Naive B cell (primary cell): ENCODE measurements at places on chromosomes 1 and 21.

DNA sequence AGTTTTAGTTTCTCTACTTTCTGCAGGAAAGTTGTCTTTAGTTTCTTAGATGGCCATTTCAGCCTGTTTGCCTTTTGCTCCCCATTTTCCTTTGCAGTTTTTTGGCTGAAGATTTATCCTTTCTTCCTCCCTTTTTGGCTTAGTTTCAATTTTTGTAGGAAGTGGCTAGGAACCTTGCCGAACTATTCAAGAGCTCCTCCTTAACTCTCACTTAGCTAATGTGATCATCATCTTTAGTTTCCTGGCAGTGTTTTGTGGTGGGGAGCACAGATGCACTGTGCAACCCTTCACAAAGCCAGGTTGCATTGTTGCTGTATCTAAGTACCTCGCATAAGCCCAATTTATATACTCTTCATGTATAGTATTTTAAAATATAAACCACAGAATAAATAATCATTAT is 28.8 kb upstream of the CCDC181 start:
- H3K36me3 ChIP-seq = peaks cover 19% of the 10 kb centered on the region
- H3K4me3 ChIP-seq = no peak overlapping the region
- peaks cover 6% of the 10 kb centered on the region for H3K4me1 ChIP-seq
- H3K27me3 ChIP-seq = peaks cover 21% of the 10 kb centered on the region
- no peak for DNase-seq

DNA sequence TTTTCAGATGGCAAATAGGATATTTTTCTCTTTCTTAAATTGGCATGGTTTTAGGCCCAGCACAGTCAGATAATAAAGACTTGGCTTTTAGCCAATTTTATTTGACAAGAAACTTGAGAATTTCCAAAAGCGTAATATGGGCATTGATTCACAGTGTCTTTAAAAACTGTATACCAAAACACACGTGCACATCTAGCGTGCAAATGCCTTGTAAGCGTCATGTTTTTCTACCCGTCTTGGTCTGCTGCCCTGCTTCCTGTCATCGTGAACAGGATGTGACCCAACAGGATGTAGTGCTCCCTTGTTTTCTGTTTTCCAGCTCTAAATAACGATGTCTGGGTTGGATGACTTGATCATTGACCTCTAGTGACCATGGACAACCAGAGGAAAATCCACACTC is 24.7 kb upstream of the SLC44A3 start:
- no peaks in the 10 kb centered on the region for H3K27me3 ChIP-seq
- H3K4me1 ChIP-seq = peaks cover 36% of the 10 kb centered on the region
- peak; percentile 50 for DNase-seq

GRCh38 chr1:30692201-30692947 is 31.0 kb downstream of the MATN1 start:
- no peak for DNase-seq
- H3K4me1 ChIP-seq = peaks cover 10% of the 10 kb centered on the region
- H3K27me3 ChIP-seq = peaks cover 65% of the 10 kb centered on the region
- no peak overlapping the region for H3K4me3 ChIP-seq
- no peaks in the 10 kb centered on the region for H3K36me3 ChIP-seq

GRCh38 chr1:170495006-170495405 is 37.0 kb upstream of the GORAB start:
- no peaks in the 10 kb centered on the region for H3K36me3 ChIP-seq
- H3K4me1 ChIP-seq = no peaks in the 10 kb centered on the region
- no peak overlapping the region for H3K4me3 ChIP-seq

DNA sequence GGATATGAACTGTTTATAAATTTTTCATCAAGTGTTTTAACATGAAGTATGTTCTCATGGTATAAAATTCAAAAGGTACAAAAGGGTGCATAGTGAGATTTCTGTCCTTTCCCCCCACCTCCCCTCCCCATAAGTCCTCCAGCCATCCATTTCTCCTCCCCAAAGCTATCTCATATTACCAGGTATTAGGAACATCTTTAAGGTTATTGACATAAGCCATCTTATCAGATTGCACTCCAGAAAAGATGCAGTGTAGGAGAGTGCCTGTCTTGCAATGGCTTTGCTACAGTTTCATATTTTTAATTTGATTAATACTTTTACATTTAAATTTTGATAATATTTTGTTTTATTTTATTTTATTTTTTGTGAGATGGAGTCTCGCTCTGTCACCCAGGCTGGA is 13.5 kb upstream of the HPCAL4 start:
- no peak overlapping the region for H3K4me3 ChIP-seq
- H3K27me3 ChIP-seq = peaks cover 29% of the 10 kb centered on the region
- H3K36me3 ChIP-seq = no peaks in the 10 kb centered on the region
- DNase-seq = no peak
- H3K27ac ChIP-seq = no peak overlapping the region

- peaks cover 64% of the 10 kb centered on the region for H3K4me1 ChIP-seq
- peaks cover under 1% of the 10 kb centered on the region for H3K36me3 ChIP-seq
- no peak for DNase-seq
- peak overlapping the region; percentile 21 for H3K4me3 ChIP-seq
- no peaks in the 10 kb centered on the region for H3K27me3 ChIP-seq
- no peak overlapping the region for H3K27ac ChIP-seq
Observed at GRCh38 chr1:160459056-160459455, 58.7 kb downstream of the VANGL2 start.

GRCh38 chr1:185774394-185774793 is 40.2 kb downstream of the HMCN1 start:
- H3K4me1 ChIP-seq = no peaks in the 10 kb centered on the region
- H3K36me3 ChIP-seq = no peaks in the 10 kb centered on the region
- no peak overlapping the region for H3K4me3 ChIP-seq
- no peak overlapping the region for H3K27ac ChIP-seq

- H3K4me1 ChIP-seq = peaks cover 9% of the 10 kb centered on the region
- H3K27ac ChIP-seq = peak overlapping the region; percentile 65
- H3K4me3 ChIP-seq = no peak overlapping the region
- H3K36me3 ChIP-seq = no peaks in the 10 kb centered on the region
Observed at GRCh38 chr1:11320153-11320936, 47.3 kb downstream of the UBIAD1 start.

DNA sequence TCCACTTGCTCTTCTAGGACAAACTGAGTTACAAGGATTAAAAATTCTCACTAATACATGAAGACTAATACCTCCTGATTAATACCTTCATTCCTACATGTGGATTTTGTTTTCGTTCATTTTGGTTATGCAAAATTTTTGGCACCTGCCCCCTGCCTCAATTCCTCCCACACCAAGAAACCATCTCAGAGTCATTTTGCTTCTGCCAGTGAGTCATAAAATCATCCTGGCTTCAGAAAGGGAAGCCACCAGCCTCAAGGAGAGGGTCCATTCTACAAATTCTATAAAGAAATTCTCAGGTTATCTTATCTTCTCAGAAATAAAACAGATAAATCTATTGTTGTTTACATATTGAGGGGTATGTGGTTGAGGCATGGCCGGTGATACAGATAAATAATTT is 103.2 kb upstream of the COA6 start:
- no peak overlapping the region for H3K27ac ChIP-seq
- no peaks in the 10 kb centered on the region for H3K4me1 ChIP-seq
- peaks cover 32% of the 10 kb centered on the region for H3K27me3 ChIP-seq
- no peaks in the 10 kb centered on the region for H3K36me3 ChIP-seq
- no peak overlapping the region for H3K4me3 ChIP-seq

- H3K27ac ChIP-seq = no peak overlapping the region
- H3K27me3 ChIP-seq = peaks cover 53% of the 10 kb centered on the region
- no peak for DNase-seq
Observed at GRCh38 chr1:227317523-227318015, 723 bp downstream of the CDC42BPA start.

- H3K4me3 ChIP-seq = no peak overlapping the region
- no peaks in the 10 kb centered on the region for H3K27me3 ChIP-seq
- H3K27ac ChIP-seq = no peak overlapping the region
- H3K36me3 ChIP-seq = peaks cover 9% of the 10 kb centered on the region
Observed at GRCh38 chr1:201845331-201846083, 16.6 kb downstream of the IPO9 start.

GRCh38 chr1:235831148-235831547 is 35.6 kb downstream of the LYST start:
- peaks cover 9% of the 10 kb centered on the region for H3K4me1 ChIP-seq
- H3K27ac ChIP-seq = peak overlapping the region; percentile 58
- no peaks in the 10 kb centered on the region for H3K27me3 ChIP-seq
- no peak for DNase-seq

- no peak overlapping the region for H3K27ac ChIP-seq
- DNase-seq = no peak
- H3K4me3 ChIP-seq = no peak overlapping the region
- peaks cover 2% of the 10 kb centered on the region for H3K4me1 ChIP-seq
- peaks cover 30% of the 10 kb centered on the region for H3K27me3 ChIP-seq
Observed at GRCh38 chr1:201475130-201475529, 6.1 kb upstream of the PHLDA3 start.

- no peaks in the 10 kb centered on the region for H3K27me3 ChIP-seq
- H3K27ac ChIP-seq = no peak overlapping the region
- H3K4me3 ChIP-seq = no peak overlapping the region
- no peaks in the 10 kb centered on the region for H3K4me1 ChIP-seq
- no peaks in the 10 kb centered on the region for H3K36me3 ChIP-seq
Observed at GRCh38 chr1:84632137-84632536, 57.9 kb upstream of the CTBS start.

- H3K27ac ChIP-seq = no peak overlapping the region
- H3K4me3 ChIP-seq = no peak overlapping the region
- H3K36me3 ChIP-seq = no peaks in the 10 kb centered on the region
- peaks cover 11% of the 10 kb centered on the region for H3K27me3 ChIP-seq
Observed at GRCh38 chr1:20147846-20148570, 8.9 kb downstream of the PLA2G2F start.

GRCh38 chr21:44892536-44893277 is 19.2 kb upstream of the PTTG1IP start:
- H3K36me3 ChIP-seq = no peaks in the 10 kb centered on the region
- no peak overlapping the region for H3K4me3 ChIP-seq
- no peak overlapping the region for H3K27ac ChIP-seq
- DNase-seq = peak; percentile 72

- peaks cover 36% of the 10 kb centered on the region for H3K27me3 ChIP-seq
- no peak overlapping the region for H3K27ac ChIP-seq
- no peaks in the 10 kb centered on the region for H3K36me3 ChIP-seq
- no peaks in the 10 kb centered on the region for H3K4me1 ChIP-seq
- DNase-seq = no peak
Observed at GRCh38 chr1:3247521-3248121, 178.6 kb downstream of the PRDM16 start.

- peaks cover 4% of the 10 kb centered on the region for H3K4me1 ChIP-seq
- no peak overlapping the region for H3K27ac ChIP-seq
- no peaks in the 10 kb centered on the region for H3K36me3 ChIP-seq
- no peak overlapping the region for H3K4me3 ChIP-seq
Observed at GRCh38 chr1:99771513-99771918, 5.1 kb upstream of the FRRS1 start.

GRCh38 chr1:26786437-26787380 is 1.0 kb upstream of the PIGV start:
- peaks cover 42% of the 10 kb centered on the region for H3K4me1 ChIP-seq
- peak; percentile 7 for DNase-seq
- H3K36me3 ChIP-seq = no peaks in the 10 kb centered on the region

DNA sequence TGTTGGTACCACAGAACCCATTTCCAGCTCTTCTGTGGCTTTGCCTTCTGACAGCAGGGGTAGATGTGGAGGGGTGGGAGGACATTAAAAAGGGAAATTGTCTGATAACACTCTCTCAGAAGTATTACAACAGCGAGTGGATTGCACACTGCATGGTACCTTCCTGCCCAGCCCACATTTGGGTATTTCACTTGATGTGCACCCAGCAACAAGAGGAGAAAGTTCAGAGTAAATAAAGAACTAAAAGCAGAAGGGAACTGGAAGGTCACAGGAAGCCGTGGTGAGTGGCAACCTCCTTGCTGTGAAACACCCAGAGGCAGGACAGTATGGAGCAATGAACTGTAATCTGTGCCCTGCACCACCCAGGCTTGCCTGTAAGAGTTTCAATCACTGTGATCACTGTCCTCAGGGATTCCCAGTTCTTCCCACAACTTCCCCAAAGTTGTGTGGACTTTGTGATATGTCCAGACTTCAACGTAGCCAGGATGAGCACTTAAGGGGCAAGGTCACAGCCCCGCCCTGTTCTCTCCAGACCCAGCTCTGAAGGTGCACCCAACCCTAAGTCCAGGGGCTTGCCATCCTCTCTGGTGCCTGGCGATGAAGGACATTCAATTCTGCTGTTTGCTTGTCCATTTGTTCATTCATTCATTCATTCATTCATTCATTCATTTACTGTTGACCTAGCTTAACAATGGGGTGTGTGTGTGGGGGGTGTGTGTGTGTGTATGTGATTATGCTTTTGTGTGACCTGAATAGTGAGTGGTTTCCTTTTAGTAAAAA is 18.7 kb upstream of the F5 start:
- H3K36me3 ChIP-seq = no peaks in the 10 kb centered on the region
- DNase-seq = peak; percentile 47
- peak overlapping the region; percentile 91 for H3K27ac ChIP-seq
- peaks cover 45% of the 10 kb centered on the region for H3K4me1 ChIP-seq
- H3K4me3 ChIP-seq = peak overlapping the region; percentile 48

GRCh38 chr1:169361281-169361680 is 6.3 kb downstream of the NME7 start:
- H3K4me1 ChIP-seq = no peaks in the 10 kb centered on the region
- no peaks in the 10 kb centered on the region for H3K27me3 ChIP-seq

DNA sequence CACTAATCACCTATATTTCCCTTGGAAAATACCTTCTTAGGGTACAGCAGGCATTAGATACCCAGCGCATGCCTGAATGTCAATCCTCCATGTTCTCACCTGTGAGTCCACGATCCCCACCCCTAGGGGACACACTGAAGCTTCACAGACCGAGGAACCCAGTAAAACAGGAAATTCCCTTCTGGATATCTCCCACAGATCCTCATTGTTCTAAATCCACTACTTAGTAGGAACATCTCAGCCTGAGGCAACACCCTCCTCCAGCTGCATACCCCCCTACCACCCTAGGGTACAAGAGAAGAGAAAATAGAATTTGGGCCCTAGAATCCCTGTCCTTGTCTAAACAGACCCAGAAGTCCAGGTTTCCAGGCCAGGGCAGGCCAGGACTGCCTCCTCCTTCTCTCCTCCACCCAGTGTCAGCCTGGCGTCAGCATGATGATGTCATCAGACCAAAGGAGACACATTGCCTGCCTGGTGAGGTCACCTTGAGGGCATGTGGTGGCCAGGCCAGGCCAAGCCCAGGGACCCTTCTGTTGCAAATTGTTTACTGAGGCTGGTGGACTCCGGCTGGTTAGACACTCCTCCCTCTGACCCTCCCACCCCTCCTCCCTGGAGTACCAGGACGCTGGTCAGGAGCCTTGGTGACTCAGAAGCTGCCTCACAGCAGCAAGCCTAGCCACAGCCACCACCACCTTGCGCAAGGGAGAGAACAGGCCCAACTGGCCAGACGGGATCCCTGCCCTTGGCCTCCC is 6.2 kb downstream of the NECTIN4 start:
- H3K27ac ChIP-seq = no peak overlapping the region
- no peaks in the 10 kb centered on the region for H3K36me3 ChIP-seq
- H3K27me3 ChIP-seq = peaks cover 9% of the 10 kb centered on the region
- DNase-seq = no peak
- H3K4me3 ChIP-seq = no peak overlapping the region
- H3K4me1 ChIP-seq = no peaks in the 10 kb centered on the region
